IPS-NIHi11 (cell line): ENCODE measurements at places on chromosomes 2 and 18.

GRCh38 chr2:233422050-233422639, 67.9 kb downstream of the DGKD start:
- DNase-seq = peak; percentile 61

GRCh38 chr2:169585673-169586072, 1.5 kb downstream of the PPIG start:
- no peak for DNase-seq

DNA sequence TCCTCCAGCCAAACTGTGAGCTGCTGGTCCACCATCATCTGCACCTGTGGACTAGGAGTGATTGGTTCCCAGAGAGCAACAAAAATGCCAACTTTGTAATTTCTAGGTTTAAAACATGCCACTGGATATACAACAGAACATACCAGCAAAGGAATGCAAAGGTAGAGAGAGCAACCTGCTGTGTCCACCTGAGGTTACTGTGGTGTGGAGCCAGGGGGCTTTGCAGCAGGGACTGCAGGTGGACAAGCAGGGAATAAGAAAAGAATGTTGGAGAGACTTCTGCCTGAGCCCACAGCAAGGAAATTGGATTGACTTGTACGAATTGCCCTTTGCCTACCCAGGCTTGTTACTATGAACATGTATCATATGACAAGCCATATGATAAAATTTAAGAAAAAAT, 345.2 kb upstream of the SPHKAP start:
- DNase-seq = no peak

DNA sequence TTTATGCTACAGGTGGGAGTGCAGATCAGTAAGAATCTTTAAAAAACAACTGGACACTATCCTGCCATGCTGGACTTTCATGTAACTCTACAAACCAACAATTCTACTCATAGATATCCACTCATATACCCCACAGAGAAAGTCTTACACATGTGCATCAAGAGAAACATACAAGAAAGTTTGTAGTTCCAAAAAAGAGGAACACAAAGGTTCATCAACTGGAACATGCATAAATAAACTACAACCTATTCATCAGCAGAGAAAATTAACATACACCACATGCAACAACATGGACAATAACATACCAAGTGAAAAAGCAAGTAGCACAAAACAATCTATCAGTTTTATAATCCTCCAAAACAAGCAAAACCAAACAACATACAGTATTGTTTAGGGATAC, 17.0 kb downstream of the TCF4 start:
- no peak for DNase-seq

DNA sequence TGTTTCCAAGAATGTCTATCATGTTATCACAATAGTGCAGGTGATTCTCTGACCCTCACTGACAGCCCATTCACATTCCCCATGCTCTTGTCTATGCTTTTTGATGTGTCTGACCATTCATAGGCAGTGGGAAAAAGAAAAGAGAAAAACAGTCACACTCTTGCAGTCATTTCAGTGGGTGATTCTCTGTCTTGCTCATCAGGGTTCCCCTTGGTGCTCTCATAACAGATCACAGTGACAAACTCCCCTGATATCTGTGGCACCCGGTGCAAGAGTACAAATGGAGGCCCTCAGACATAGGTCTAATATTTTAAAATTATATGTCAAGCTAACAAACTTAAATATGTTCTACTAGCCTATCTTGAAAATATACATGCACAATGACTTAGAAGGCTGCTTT, 72.7 kb upstream of the PPP1CB start:
- DNase-seq = no peak

GRCh38 chr2:158464426-158465281, 7.9 kb downstream of the PKP4 start:
- DNase-seq = peak; percentile 29

GRCh38 chr2:216477283-216478035, 21.2 kb upstream of the RPL37A start:
- DNase-seq = no peak

- DNase-seq = no peak
These were observed 22.2 kb downstream of the INPP5D start for GRCh38 chr2:233082222-233082930.
